ENCODE measurements at places on chromosomes 1 and 21.
A peak's percentile ranks its signal among the peaks of the same experiment; 100 is the strongest.

- no peak for DNase-seq
These were observed 117.0 kb downstream of the UBE2U start for GRCh38 chr1:64320470-64320869.

DNA sequence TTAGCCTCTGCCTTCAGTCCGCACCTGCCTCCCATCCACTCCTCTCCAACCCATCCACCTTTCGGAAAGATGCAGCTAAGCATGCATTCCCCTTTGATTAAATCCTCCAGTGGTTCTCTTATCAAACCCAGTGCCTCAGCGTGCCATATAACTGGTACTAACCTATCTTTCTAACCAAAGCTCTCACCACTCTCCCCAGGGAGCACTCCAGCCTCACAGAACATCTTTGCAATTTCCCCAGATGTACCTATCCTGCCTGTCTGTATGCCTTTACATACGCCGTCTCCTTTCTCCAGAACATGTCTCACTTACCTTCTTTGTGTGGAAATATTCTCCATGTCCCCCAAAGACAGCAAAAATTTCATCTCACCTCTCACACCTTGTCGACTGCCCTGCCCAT lies 80.0 kb downstream of the SLC25A24 start:
- no peak for DNase-seq

GRCh38 chr1:190738317-190738716 lies 260.7 kb upstream of the BRINP3 start:
- no peak for DNase-seq

- DNase-seq = peak; percentile 51
These were observed 541 bp downstream of the USP48 start for GRCh38 chr1:21782349-21782867.

- DNase-seq = no peak
These were observed 1.5 kb downstream of the MED8 start for GRCh38 chr1:43387976-43388599.

Data from NCI-H1930 (cell line).